ENCODE measurements at places on chromosomes 5 and 9.

GRCh38 chr5:123090661-123091297 is 1.7 kb downstream of the PRDM6 start:
- no peak for DNase-seq

- DNase-seq, result no peak
These were observed 118.9 kb upstream of the NFIB start for GRCh38 chr9:14432666-14433350.

DNA sequence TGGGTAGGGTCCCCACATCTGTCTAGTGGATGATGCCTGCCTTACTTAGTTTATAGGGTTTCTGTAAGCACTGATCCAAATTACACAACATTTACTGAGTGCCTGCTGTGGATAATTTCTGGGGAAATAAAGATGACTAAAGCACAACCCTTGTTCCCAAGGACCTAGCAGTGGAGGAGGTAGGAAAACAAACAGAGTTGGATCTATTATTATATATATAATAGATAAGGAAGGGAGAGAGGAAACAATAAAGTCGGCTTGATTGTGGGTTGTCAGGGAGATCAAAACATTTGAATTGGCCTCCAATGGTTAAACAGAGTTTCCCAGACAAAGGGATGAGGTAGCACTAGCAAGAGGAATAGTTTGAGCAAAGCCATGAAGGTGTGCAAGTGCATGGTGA is 14.0 kb downstream of the IL33 start:
- no peak for DNase-seq

DNA sequence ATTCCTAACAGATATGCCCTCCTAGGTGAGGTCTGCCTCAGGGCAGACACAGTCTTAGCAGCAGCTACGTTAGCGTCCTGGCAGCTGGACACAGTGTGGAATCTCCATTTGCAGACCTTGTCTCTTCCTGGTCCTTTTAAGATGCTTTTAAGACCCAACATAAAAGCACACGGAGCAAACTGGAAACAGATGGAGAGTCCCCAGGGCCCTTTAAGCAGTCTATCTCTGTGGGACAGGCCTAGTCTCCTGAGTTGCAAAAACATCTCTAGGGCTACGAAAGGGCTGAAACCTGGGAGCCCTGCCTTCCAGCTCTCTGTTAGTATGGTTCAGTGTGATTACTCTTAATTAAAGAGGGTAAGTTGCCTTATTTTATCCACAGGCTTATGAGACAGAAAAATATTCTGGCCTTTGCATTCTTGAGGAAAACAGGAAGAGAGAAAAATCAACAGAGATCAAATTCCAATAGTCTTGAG is 66.0 kb upstream of the GNA14 start:
- no peak for DNase-seq

DNA sequence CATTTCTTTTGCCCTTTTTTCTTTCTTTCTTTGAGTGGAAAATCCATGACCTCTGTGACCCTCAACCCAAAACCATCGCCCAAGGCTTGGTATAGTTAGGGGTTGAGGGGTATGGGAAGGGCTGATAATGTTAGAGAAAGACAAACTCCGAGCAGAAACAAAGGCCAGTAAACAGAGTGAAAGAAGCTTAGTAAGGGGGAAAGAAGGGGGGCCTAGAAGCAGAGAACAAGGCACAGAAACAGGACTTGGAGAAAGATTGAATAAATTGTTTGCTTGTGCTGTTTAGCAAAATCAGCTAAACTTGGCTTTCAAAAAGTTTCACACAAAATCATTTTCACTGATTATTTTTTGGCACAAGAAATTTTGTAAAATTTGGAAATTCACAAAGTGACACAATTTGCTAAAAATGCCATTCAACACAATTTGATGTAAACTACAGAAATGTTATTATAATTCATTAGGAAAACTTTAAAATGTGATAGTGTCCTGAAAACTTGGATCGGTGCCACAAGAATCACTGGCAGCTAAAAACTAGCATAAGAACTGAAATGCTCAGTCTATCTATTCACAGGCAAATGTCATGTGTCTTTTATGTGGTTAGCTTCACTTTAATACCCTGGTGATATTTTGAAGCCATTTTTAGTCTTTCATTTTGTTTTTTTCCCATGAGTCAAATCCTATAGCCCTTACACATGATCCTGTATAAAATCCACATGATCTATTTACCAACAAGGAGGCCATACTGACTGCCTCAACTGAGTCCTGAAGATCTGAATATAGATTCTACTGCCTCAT is 276.4 kb downstream of the NR2F1-AS1 start:
- no peak for DNase-seq

DNA sequence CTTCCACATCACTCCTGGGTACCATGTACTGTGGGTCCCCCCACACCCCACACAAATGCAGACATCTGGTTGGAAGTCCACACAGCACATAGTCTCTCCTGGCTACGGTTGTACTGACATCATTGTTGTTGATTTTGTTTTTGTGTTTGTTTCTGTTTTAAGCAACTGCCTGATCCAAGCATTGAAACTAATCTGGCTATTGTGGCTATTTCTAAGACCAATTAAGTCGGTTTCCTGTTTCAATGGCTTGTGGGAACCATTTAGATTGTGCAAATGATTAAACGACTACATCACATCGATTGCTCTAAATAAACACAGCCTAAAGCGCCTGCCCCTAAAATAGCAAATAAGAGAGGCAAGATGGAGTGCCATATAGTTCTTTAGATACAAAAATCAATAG is 226.8 kb upstream of the IRX4 start:
- no peak for DNase-seq

GRCh38 chr5:93123127-93123526 is 457.9 kb downstream of the NR2F1-AS1 start:
- no peak for DNase-seq
